ENCODE measurements at places on chromosomes 16 and 17. TPM values are rescaled to one million over a fixed set of nuclear protein-coding genes. Genes with fewer than 3 reads are reported as not detected.

The SCARF1 gene
- total RNA-seq = 0.16 TPM

- H3K4me1 ChIP-seq = no peaks in the 10 kb centered on the region
- no peaks in the 10 kb centered on the region for H3K27me3 ChIP-seq
- DNase-seq = peak; percentile 57
These were observed 8.8 kb upstream of the CNOT1 start for GRCh38 chr16:58638148-58639036.

DNA sequence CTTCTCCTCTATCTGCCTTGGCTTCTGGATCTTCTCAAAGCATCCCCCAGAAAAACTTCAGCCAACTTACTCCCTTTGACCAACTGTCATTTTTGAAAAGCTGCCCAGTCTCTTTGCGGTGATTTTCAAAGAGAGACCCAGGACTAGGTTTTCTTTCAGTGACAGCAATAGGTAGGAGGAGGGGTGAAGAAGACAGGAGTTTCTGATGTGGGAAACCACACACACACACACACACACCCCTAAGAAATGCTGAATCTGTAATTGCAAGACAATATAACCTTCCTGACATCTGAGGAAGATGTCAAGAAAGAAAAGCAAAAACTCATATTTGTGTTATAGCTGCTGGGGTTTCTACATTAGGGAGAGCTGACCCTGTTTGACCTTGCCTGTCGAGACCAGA is 5.2 kb downstream of the FAM20A start:
- peaks cover 22% of the 10 kb centered on the region for H3K27me3 ChIP-seq
- H3K27ac ChIP-seq = no peak overlapping the region
- H3K4me1 ChIP-seq = peaks cover 7% of the 10 kb centered on the region
- DNase-seq = no peak
- no peaks in the 10 kb centered on the region for H3K36me3 ChIP-seq

DNA sequence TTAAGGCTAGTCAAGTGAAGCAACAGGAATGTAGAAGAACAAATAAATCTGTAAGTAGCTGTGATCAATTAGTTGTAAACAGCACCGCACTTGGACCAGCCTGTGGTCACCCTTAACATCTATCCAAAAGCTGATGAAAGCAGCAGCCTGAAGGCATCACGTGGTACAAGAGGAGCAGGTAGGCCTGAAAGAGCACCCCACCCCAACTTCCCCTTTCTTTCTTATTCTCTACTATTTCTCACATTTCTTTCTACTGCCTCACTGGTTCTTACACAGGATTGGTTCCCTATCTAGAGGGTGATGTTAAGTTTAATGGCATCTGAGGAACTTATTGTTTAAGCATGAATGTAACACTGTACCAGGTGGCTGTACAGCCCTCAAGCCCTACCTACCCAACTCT is 42.6 kb upstream of the CLEC18B start:
- no peak for DNase-seq
- H3K4me3 ChIP-seq = no peak overlapping the region
- no peaks in the 10 kb centered on the region for H3K4me1 ChIP-seq
- peaks cover 77% of the 10 kb centered on the region for H3K36me3 ChIP-seq
